Glutamatergic neuron (in vitro differentiated cells): ENCODE measurements at places on chromosomes 3 and 15. TPM values are rescaled to one million over a fixed set of nuclear protein-coding genes. Genes with fewer than 3 reads are reported as not detected.
A peak's percentile ranks its signal among the peaks of the same experiment; 100 is the strongest.

Gene ZNF385D
- 42.9 TPM for total RNA-seq

Gene TEX55
- total RNA-seq, result not detected

Gene OR5K1
- total RNA-seq, result not detected

Gene MAGEL2
- total RNA-seq, result 27.1 TPM

Gene CYFIP1
- total RNA-seq, result 143 TPM

Gene GREM1
- not detected for total RNA-seq

GRCh38 chr3:53890726-53891475, 758 bp downstream of the SELENOK start:
- no peak for DNase-seq

- no peak for DNase-seq
These were observed 55.0 kb upstream of the EPHB3 start for GRCh38 chr3:184506561-184506991.

DNA sequence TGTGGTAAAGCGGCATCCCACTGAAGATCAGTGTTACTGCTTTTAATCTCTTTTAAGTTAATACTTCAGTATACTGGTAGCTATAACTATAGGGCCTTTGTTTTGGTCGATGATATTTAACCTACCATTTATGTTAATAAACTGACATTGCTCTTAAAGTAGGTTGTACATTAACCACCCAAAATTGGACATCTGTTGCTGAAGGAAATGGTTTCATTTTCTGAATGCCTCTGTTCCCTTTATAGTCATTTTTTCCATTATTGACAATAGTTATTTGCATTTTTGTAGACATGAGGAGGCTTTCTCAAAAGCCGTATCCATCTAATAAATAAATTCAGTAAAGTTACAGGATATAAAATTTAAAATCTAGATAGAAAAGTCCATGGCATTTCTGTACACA, 252.4 kb upstream of the UBE2E1 start:
- no peak for DNase-seq

DNA sequence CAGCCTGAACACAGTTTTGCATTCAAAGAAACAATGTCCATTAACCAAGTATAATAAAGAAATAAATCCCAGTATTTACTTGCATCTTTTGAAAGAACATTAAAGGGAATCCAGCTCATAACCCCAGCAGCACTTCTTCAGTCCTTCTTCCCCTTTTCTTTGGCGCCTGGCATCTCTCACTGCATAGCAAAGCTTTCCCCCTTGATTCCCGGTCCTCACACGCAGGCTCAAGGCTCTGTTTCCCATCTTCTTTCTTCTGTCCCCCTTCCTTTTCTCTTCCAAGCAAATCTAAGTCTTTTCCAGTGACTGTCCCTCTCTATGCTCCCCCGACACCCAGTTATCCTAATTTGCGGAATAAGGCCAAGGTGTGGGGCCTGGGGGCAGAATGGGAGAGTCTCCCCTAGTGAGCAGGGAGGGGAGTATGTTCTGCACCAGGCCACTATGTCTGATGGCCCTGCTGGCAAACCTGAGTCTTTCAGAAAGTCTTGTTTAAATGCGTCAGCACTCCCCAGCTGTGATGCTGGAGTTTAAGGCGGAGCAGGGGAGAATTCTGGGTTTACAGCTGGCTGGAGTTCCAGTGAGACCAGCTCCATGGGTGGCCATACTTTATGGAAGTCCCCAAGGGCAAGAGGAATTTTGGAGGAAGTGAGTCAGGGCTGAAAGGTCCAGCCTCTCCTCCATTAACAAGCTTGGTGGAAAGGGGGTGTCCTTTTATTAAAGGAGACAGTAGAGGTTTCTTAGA, 42.1 kb downstream of the GOLGA6A start:
- no peak for DNase-seq

DNA sequence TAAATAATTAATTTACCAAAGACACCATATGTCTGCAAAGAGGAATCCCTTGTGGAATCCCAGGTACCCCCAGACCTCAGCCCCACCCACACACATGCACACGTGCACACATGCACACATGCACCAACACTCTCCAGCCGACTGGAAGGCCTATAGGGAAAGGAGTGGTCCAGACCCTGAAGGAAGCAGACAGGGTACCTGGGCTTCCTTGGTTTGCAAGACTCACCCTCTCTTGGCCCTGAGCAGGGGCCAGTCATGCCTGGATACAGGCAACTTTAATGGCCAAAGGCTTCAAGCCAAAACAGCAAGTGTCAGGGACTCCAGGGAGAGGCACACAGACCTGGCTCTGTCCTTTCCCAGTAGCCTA, 8.9 kb upstream of the HAPLN3 start:
- DNase-seq, result no peak

- no peak for DNase-seq
These were observed 34.9 kb downstream of the PPCDC start for GRCh38 chr15:75058127-75058905.

GRCh38 chr3:187274977-187275338, 16.6 kb downstream of the MASP1 start:
- DNase-seq, result peak; percentile 26

GRCh38 chr15:63349621-63350020, 32.0 kb downstream of the CA12 start:
- DNase-seq, result no peak

GRCh38 chr3:27671101-27671500, 51.0 kb downstream of the EOMES start:
- DNase-seq, result no peak

DNA sequence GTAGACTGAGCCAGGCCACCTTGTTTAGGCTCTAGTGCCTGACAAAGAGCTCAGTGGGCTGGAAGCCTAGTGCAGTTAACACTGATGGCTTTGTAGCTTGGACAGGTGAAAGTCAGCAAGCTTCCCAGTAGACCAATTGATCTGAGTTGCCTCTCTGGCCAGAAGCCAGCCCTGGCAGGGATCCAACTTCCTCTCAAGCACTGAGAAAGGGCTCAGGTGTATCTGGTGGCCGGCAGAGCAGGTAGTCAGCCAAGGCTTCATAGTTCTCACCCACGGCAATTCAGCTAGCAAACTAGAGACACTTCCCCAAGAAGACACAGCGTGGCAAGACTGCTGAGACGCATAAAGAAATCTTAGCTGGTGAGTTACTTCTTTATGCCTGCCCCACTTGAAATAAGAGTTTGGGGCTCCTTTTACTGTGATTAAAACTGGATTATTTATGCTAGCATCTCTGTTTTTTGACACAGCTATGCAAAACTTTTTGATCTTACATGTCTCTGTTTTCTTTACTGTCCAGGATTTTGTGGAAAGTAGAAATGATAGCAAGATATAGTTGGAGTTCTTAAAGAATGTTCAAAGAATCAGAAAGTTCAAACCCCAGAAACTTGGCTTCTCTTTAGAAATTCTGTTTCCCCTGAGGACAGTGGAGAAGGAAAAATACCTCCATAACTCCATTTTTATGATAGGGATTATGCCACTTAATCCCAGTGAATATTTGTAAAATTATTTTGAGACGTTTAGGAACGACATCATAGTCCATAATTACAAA, 8.4 kb upstream of the CA12 start:
- DNase-seq, result no peak

DNA sequence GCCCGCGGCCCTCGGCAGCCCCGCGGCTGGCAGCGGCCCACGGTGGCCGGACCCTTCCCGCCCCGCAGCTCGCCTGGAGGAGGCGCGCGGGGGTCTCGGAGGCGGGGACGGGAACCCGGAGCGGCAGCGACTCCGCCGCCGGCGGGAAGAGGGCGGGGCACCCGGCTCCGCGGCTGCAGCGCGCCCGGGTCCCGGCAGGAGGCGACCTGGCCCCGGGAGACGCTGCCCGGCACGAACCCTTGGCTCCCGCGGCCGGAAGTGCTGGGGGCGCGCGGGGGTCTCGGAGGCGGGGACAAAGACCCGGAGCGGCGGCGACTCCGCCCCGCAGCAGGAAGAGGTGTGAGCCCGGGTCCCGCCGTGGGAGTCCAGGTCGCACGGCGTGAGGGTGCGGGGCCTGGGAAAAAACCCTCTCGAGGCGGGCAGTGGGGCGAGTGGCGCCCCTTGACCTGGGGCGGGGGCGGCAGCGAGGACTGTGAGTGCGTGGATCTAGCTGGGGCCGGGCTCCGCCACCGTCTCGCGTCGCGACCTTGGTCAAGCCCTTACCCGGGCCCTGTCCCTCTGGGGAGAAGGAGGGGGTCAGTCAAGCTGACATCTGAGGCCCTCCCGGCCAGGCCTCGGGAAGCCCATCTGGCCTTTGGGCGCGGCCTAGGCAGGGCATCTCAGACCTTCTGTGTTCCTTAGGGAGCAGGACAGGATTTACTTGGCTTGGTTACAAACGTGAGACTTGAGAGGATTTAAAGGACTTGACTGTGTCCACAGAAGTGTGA, at the start of gene CIB2:
Gene CIB2, minus strand, starts transcription at position 151 of the 767 bp plus-strand sequence. CDS start 230 bp downstream, outside the sequence.
- peak; percentile 91 for DNase-seq
